ENCODE measurements at places on chromosomes 7 and 10.
A peak's percentile ranks its signal among the peaks of the same experiment; 100 is the strongest.

DNA sequence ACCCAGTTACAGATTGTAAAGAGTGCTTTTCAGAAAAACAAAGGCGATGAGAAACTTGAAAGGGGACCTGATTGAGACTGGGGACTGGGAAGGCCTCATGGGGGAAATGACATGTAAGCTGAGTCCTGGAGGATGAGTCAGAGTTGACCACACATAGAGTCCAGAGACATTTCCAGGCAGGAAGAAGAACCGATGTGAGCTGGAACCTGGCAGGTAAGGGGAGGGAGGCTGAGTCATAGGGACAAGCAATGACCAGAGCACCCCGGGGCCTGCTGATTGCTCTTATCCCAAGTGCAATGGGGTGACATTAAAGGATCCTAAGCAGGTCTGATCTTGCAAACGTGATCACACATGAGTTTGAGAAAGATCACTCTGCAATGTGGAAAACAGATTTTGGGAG, 11.7 kb downstream of the TLL2 start:
- DNase-seq = peak; percentile 8

- DNase-seq = peak; percentile 73
These were observed 166.6 kb downstream of the ARHGAP21 start for GRCh38 chr10:24556750-24557742.

DNA sequence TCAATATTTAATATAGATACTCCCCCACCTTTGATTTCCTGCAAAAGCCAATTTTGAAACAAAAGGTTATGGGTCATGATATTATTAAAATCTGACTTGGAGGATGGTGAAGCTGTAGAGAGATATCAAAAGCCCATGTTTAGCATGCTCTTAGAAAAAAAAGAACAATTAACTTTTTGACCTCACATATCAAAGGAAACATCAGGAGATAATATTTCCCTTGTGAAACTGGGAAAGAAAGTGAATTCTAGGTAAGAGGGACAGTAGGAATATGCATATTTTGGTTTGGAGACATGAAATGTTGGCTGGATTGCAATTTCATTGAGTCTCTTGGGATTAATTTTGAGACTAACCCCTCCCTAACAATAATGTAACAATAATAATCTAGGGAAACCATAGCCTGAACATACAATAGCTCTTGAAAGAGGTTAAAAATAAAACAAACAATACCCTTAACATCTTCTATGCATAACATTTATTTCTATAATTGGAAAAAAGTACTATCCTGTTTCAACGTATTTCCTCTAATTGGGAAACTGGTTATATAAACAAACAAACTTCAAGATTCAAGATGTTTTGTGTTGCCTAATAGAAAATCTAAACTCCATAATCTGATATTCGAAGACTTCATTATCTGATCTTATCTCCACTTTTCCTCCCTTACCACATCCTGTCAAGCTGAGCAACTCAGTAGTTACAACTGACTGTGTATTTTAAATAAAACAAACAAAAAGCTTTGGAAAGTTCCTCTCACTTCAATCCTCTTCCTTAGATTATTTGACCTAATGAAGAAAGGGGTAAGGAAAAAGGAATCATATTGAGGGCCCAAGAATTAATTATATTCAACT, 14.8 kb downstream of the TMEM26 start:
- peak; percentile 23 for DNase-seq

DNA sequence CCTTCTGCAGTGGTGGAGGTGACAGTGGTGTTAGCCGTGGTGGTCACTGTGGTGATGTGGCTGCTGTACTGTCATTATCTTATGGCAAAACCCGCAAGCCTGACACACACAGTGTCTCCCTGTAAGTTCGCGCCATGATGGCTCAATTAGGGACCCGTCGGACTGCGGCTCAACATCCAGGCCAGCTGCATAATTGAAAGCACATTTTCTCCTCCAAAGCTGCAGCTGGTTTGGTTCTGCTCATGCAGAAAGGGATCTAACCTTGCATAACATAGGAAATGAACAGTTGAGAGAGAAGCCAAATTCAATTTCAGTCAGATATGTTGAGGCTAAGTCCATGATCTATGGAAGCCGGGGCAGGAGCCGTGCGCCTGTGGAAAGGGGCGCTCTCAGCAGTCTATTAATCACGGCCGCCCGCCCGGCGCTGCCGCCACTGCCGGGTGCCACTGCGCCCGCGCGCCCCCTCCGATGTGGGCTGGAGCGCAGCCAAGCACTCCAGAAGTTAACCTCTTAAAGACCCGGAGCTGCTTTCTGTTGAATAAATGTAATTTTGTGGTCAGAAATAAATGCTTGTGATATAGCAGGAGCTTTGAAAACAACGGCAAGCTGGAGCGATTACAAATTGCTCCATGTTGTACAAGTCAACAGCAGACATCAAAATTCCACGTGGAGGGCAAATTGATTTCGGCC, 227.7 kb downstream of the CUX1 start:
- DNase-seq = peak; percentile 99

DNA sequence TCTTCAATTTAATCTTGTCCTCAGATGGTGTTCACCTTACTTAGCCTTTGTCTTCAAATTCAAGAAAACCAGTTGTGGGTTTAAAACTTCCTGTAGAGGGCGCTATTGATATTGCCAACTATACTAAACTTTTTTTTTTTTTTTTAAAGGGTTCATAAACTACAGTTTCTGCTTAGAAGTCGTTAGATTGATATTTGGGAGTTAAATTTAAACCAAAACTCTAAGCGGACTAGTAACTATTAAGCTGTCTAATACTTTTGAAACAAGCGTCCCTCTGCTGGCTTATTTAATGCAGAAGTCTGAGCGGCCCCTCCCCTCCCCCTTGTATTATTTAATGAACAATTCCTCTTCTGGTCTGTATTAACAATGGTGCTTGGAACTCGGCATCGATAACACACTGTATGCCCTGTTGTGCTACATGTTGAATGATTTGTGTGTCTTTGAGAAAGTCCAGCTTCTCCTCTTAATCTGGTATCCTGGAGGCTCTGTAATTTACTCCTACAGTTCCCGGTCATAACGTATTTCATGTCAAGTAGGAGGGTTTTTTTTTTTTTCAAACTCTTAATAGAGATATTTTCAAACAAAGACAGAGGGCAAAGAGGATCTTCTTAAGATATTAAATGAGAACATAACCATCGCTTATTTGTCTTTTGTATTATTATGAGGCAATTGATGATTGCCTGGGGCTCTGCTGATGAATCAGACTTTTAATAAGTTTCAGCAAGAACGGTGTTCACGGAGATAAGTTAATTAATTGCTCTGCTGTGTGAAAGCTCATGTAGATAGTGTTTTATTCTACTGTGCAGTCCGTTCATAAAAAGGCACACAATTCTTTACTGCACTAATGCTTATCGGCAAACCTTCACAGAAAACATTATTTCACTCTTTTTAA, 22.6 kb upstream of the CREB5 start:
- peak; percentile 76 for DNase-seq

- DNase-seq = peak; percentile 68
These were observed 108.1 kb upstream of the AGR3 start for GRCh38 chr7:16989811-16990413.

- no peak for DNase-seq
These were observed 91.0 kb upstream of the PDCD4 start for GRCh38 chr10:110780704-110781103.

DNA sequence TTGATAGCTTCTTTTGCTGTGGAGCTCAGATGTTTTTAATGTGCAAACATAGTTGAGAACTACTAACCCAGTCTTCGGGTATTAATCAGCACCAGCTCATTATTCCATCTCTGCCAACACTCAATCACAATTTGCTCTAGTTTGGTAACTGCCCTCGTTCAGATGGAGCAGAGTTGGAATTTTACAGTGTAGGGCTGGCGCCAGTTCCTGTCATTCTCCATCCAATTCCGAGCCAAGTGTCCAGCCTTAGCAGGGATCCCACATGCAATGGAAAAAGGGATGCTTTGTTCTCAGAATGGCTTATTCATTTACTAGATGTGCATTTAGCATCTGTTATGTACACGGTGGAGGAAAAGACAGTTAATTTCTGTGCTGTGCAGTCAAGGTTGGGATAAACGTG, 504.5 kb upstream of the GALNT17 start:
- DNase-seq = no peak

DNA sequence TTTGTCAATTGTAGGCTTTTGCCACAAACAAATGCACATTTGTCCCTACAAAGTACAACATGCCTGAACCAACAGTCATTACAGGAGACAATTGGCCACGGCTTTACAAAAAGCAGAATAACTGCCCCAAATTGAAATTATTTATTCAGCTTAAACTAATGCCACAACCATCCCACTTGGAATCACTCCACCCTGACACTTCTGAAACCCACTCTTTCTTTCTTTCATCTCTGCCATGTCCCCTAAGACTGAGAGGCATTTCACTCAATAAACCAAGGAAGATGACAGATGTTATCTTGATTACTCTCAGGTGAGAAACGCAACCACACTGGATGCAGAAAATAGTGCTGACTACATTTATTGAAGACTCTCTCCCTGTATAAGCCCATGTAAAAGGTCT, 2.6 kb upstream of the NPM3 start:
- DNase-seq = no peak
